ENCODE measurements at places on chromosomes 6 and 20.

DNA sequence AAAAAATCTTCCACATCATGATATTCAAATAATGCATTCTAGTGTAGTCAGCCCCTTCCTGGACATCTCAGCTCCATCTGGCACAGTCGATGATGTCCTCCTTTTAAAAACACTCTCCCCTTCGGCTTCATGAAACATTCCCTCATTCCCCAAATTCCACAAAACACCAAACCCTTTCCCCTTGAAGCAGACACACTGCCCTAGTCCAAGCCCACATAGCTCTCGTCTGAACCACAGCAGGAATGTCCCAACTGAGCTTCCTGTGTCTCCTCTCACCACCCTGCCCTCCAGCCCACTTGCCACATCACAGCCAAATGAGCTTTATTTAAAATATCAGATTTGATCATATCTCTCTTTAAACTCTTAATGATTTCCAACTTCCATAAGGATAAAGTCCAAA is 106.4 kb upstream of the CARMIL1 start:
- DNase-seq: no peak

DNA sequence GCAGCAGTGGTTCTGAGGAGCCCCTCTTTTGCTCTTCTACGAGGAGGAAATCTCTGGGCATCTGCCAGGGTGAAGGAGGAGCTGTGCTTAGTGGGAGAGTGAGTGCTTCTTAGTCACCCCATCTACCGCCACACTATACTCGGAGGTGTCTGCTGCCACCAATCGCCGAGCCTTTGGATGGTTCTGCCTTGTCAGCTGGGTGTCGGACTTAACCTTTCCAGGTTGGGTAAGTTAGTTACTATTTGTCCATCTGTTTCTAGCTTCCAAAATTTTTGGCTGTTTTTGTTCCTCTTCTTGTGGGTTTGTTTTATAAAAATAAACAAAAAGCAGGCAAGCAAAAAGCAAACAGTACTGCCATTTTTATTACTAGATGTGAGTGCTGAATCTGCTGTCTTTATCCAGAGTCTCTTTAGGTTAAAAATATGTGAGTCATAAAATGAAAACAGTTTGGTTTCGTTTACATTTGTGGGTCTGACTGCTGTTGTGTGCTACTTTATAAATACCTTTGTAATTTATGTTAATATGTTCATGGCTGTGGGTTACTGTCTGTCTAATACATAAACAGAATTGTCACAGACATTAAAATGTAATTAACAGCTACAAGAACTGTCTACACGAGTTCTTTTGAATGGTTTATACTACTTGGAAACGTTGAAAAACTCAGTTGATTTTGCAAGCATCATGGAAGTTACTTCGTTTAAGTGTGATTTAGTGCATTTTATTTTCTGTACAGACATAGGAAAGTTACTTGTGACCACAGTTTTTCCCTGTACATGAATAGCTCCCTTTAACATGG is 89.2 kb downstream of the ARID1B start:
- DNase-seq: no peak

- no peak for DNase-seq
Observed at GRCh38 chr6:121485359-121485811, 49.9 kb downstream of the GJA1 start.

GRCh38 chr20:47699818-47700217 is 85.5 kb downstream of the SULF2 start:
- DNase-seq: no peak

- no peak for DNase-seq
Observed at GRCh38 chr20:33005132-33005566, 916 bp upstream of the SUN5 start.

DNA sequence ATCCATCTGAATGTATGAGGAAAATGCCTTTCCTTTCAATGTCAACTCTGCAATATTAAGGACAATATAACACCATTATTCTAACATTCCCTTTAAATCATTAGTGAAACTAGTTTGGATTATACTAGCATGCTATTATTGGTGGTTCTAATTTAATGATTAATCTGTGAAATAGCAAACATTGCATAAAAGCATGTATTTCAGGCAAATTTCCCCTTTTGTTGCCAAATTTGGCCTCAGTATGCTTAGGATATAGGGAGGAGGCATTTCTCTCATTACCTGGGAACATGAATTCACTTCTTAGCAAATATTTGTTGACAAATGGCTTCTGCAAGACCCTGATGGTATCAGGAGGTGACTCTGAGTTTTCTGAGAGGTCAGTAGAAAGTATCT is 1.6 kb downstream of the TPMT start:
- DNase-seq: no peak

GRCh38 chr20:25315418-25316210 is 67.7 kb downstream of the PYGB start:
- DNase-seq: no peak

GRCh38 chr6:107670792-107671199 is 153.3 kb downstream of the SCML4 start:
- DNase-seq: no peak

- DNase-seq: no peak
Observed at GRCh38 chr6:139591075-139591865, 216.8 kb upstream of the CITED2 start.

DNA sequence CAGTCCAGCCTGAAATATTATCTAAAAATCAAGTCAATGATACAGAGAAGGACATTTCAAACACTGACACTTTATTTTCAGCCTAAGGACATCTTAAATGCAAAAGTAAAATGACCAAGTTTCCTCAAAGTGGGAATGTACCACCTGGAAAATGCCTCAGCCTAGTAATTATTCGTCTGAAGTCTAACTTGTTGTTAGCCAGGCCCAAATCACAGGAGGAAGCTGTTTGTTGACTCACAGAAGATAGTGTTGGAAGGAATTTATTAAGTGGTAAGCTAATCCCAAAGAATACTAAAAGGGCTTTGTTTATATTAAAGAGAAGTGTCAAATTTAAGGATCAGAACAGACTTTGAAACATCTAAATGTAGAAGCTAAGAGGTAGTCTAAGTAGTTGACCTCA is 2.5 kb downstream of the PDE7B start:
- DNase-seq: no peak

- DNase-seq: no peak
Observed at GRCh38 chr6:66948106-66948505, 1241.1 kb upstream of the EYS start.

DNA sequence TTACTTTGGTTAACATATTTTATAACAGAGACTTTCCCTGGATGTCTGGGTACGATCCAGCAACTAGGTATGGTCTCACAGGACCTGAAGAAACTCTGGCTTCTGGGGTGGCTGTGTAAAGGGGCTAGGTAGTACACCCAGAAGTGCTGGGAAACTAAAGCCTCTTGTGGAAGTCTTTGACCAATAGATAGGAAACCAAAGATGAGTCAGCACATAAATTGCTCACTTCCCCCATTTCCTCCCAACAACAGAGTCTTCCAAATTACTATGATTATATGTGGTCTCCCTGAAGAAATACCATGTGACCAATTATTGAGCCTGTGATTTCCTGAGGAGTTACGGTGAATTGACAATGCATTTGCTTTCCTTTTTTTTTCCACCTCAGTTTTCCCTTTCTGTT is 26.8 kb upstream of the TBX18 start:
- no peak for DNase-seq

DNA sequence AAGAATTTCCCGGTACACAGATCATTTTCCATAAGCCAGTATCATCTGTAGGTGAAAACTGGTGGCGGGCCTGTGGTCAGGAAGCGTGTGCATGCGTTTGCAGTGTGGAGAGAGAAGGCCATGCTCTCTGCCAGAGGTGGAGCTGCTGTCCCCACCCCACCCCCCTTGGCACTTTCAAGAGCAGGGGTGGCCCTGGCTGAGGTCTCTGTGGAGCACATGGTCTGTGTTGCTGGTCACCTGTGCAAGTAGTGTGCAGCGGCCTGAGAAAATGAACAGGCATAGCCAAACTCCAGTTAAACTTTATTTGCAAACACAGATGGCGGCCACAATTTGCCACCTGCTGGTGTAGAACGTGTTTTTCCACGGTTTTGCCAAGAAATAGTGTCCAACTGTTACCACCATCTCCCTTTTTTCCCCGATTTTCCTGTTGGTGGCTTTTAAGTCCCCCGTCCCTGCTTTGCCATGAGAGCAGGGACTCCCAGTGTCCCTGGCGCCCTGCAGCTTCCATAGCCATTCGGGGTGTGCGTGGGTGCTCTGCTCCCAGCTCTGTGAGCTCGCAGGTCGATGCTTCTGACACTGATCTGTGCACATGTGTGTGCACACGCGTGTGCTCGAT is 2.5 kb downstream of the ADRM1 start:
- DNase-seq: no peak

GRCh38 chr6:45668705-45669104 is 291.0 kb upstream of the SUPT3H start:
- no peak for DNase-seq

DNA sequence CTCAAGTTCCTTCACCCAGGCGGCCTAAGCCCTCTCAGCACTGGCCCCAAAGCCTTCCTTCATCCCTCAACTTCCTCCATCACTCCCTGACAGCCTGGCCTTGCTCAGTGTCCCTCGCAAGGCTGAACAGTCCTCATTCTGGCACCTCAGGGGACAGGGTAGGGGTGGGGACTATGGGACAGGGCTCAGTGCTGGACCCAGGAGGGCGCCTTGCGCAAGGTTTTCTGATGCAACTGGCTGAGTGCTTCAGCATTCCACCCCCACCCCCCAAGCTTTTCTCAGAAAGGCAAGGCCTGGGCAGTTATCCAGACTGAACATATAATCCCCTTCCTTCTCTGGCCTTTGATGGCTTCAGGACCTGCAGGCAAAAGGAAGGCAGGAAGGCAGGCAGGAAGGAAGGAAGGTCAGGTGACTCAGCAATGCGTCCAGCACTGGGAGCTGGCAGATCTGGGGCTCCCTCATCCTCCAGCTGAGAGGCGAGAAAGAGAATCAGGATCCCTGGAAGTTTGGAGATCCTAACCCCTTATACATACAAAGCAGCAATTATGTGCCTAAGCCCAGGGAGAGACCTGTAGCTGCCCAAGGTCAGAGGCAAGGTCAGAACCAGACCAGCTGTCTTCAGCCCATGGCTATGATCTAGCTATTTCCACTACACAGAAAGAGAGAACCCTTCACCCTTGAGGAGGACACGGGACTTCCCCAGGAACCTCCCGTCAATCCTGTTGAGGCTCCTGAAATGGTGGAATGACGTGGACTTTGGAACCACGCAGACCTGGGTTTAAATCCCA is 8.6 kb upstream of the TRIB3 start:
- DNase-seq: no peak

DNA sequence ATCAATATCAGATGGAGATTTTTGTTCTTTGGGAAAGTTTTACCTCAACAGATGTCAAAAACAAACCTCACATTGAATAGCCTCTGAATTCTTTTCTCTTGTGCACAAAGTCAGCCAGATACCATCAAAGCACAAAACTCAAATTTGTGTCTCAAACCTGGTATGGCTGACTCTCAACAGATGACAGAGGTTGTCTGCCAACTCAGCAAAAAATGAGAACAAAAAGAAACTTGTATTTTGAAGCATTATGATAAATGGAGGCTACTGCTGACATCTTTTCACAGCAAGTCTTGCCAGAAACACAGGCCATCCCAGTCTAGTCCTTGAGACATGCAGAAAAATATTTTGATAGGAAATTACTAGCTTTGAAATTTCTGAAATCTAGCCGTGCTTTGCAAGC is 79.8 kb downstream of the KIF16B start:
- DNase-seq: no peak

DNA sequence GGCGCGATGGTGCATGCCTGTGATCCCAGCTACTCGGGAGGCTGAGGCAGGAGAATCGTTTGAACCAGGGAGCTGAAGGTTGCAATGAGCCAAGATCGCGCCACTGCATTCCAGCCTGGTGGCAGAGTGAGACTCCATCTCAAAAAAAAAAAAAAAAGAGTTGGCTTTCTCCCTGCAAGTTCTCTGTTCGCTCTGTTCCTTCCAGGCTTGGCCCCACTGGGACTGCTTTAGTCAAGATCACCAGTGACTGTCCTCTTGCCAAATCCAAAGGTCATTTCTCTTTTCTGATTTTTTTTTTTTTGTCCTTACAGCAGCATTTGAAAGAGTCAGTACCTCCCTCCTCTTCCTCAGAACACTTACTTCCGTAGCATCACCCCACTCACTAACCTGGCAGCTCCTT is 10.8 kb upstream of the GNRH2 start:
- DNase-seq: no peak

- no peak for DNase-seq
Observed at GRCh38 chr20:39132093-39132492, 169.9 kb downstream of the DHX35 start.

GRCh38 chr6:31453259-31453658 is 44.7 kb upstream of the MICB start:
- no peak for DNase-seq

DNA sequence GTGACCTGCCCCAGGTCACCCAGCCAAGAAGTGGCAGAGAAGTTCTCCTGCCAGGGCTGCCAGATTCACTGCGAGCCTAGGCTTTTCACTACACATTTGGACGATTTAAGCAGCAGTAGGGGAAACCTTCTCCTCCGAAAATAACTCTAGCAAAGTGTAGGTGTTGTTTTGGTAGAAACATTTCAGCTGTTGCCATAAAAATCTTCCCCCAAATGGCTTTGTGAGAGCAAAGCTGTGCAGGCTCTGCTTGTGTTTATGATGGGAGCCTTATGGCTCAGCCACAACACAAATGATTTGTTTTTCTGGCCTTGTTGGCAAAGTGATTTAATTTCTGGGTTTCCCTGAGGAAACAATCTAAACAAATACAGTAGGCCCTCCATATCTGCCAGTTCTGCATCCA is 81.8 kb downstream of the PLCB4 start:
- no peak for DNase-seq

DNA sequence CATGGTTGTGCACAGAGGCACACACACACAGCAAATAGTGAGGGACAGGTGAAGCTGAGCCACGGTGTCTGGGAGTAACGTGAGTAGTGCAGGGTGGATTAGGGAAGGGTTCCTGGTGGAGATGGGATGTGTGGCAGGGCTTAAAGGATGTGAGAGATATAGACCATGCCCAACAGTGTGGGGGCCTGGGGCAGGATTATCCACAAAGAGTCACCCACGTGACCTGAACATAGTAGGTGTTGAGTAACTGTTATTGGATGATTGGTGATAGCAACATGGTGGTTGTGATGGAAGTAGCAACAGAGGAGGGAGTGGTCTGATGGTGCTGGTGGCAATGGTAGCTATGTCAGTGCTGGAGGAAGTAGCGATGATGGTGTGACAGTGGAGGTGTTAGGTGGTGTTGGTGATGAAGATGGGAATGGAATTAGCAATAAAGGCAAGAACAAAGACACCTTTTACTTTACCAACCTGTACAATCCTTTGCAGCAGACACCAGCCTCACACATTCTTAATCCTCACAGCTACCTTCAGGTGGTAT is 135.1 kb downstream of the MRPL14 start:
- no peak for DNase-seq

DNA sequence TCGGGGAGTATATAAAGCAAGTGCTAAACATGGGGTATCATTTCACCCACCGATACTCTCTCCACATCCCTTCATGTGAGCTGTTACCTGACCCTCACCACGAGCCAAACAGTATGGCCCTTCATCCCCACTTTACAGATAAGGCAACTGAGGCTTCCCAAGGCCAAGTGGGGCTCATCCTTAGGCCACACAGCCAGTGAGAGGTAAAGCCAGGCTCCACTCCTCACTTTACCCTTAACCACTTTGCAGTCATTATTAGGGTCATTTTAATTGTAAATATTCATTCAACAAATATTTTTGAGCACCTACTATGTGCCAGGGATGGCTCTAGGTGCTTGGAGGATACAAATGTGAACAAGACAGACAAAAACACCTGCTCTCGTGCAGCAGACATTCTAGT is 7.0 kb downstream of the SIRPA start:
- DNase-seq: no peak
